HT-29 (cell line): ENCODE measurements at places on chromosomes 16 and 17. TPM values are rescaled to one million over a fixed set of nuclear protein-coding genes. Genes with fewer than 3 reads are reported as not detected.

DNA sequence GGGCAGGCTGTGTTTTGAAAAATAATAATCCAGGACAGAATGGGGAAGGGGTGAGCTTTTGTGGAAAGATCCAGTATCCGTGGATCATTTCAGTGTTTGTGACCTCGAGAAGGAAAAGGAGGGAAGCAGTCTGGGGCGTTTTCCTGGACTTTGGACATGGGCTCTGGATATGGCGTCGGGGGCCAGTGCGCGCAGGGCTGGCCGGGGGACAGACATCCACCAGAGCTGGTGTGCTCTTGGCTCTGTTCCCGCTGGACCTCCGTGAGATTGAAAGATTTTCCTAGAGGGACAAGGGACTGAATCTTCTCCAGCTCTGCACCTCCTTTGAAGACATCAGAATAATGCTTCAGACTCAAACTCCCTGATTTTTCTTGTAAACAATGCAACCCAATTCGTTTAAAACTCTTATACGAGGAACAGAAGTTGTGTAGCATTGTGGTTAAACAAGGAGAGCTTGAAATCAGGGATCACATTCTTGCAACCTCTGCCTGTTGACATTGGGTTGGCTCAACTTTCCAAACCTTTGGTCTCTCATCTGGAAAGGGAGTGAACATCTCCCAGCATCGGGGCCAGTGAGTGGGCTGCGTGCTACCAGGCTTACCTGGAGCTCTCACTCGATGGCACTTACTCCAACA, 75.9 kb downstream of the C16orf95 start:
- no peak for DNase-seq

- no peak for DNase-seq
Measured at GRCh38 chr17:78806451-78806850, 24.4 kb upstream of the CYTH1 start.

Gene GJD3
- total RNA-seq, result not detected in 2 replicates

DNA sequence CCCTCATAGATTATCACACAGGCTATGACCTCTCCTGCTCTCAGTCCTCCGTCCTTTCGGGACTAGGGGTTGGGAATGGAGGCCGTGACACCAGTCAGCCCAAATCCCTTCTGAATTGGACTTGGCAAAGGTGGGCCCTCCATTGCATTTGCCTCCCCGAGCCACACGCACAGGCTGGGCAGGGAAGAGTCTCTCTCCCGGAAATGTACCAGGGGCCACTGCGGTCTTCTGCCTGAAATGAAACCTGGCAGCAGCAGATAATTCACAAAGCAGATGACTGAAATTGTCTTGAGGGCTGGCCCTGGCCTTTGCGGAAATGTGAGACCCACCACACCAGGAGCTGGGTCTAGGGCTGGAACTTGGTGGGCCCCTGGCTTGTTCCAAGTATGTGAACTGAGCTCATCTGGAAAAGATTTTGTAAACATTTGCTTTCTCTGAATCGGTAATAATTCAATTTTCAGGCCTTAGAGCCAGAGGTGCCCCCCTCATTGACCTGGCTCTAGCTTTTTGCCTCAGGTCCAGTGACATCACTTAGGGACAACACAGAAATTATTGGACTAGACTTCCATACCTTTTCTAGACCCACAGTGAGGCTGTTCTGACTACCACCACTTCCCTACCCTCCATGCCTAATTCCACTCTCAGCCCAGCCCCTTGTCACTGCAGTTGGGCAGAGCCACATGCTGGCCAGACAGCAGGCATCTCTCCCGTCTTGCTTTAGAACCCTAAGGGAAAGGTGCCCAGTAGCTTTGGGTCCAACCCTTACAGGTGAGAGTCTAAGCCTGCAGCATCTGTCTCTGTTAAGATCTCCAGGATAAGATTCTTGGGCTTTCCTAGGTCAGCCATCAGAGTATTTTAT, 75.2 kb downstream of the CCDC182 start:
- DNase-seq, result no peak

GRCh38 chr16:14284371-14284770, 213.3 kb downstream of the MRTFB start:
- no peak for DNase-seq

DNA sequence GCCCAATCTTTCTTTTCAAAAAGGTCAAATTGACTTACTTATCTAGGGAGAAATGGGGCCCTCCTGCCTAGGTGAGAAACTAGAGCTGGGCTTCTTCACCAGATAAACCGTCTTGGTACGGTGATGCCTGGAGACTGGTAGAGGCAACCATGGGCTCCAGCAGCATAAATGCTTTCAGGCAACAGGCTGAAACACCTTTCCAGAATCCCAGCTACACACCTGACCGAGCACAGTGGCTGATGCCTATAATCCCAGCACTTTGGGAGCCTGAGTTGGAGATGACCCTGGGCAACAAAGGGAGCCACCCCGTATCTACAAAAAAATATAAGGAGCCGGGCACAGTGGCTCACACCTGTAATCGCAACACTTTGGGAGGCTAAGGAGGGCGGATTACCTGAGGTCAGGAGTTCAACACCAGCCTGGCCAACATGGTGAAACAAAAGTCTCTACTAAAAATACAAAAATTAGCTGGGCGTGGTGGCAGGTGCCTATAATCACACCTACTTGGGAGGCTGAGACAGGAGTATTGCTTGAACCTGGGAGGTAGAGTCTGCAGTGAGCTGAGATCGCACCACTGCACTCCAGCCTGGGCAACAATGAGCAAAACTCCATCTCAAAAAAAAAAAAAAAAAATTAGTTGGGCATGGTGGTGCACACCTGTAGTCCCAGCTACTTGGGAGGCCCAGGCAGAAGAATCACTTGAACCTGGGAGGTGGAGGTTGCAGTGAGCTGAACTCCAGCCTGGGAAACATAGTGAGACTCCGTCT, 8.0 kb downstream of the TRAF4 start:
- DNase-seq, result no peak

Gene SEZ6
- total RNA-seq, result 0.05 TPM in 1 of 2 replicates, not detected in the other

DNA sequence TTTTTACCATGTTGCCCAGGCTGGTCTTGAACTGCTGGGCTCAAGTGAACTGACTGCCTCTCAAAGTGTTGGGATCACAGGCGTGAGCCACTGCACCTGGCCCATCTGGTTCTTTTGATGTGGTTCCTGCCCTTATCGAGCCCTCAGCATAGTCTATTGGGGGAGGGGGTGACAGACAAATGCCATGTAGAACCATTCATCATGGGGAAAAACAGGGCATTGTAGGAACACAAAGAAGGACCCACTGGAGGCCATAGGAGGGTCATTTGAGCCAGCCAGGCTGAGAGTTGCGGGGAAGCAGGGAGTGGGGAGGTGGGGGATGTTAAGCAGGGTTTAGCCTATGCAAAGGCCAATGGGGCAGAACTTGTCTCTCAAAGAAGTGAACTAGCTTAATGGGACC, 11.9 kb downstream of the SEC14L5 start:
- DNase-seq, result no peak

Gene HSD11B2
- 18.3 and 23.2 TPM in 2 replicates for total RNA-seq

- no peak for DNase-seq
Measured at GRCh38 chr17:82118815-82119380, 20.9 kb upstream of the FASN start.

DNA sequence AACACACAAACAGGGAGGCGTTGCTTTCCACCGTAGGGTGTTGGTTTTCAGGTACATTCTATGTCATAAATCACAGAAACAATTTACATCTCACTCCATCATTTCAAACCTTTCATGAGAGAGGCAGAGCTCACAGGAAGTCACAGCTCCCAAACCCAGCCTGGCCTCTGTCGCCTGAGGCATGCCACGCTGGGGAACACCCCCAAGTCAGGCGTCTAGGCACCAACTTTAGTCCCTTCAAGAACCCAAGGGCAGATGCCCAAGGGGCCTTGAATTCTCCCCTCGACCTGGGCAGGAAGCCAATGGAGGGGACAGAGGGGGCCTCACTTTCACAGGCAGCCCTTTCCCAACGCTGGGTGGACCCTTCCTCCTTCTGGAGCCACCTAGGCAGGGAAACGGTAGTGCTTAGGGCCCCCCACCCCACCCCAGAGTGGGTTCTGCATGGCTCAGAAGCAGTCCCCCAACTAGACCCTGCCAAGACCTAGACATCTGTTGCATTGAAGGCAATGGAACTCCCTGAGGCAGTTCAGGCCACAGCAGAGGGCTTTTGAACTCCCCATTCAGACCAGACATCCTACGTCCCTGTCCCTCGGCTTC, 10.6 kb downstream of the TBX4 start:
- DNase-seq, result no peak

Gene TEX19
- 0.10 and 1.1 TPM in 2 replicates for total RNA-seq

Gene SLC38A8
- not detected in 2 replicates for total RNA-seq

- DNase-seq, result no peak
Measured at GRCh38 chr17:15453246-15453645, 14.2 kb downstream of the CDRT4 start.

Gene CDH5
- total RNA-seq, result 0.05 TPM in 1 of 2 replicates, not detected in the other

- no peak for DNase-seq
Measured at GRCh38 chr16:69179328-69180010, 7.5 kb upstream of the SNTB2 start.

DNA sequence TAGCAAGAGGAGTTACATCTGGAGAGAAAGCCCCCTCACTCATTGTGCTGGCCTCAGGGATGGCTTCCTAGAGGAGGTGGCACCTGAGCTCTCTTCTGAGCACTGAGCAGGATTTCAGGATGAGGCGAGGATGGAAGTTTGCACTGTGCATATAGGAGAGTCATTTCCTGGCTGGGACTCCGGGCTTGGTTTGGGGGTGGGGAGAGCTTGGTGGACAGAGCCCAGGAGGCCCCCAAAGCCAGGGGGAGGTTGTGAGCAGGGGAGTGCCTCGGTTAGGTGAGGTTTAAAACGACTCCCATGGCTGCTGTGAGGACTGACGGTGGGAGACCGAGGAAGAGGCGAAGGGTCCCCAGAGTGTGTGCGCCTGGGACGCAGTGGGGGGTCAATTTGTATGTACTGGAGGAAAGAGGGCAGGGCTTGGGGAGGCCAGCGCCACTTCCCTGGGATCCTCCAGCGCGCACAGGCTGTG, 1.2 kb downstream of the CAMKK1 start:
- DNase-seq, result no peak

Gene ABCC12
- total RNA-seq, result not detected in 2 replicates

DNA sequence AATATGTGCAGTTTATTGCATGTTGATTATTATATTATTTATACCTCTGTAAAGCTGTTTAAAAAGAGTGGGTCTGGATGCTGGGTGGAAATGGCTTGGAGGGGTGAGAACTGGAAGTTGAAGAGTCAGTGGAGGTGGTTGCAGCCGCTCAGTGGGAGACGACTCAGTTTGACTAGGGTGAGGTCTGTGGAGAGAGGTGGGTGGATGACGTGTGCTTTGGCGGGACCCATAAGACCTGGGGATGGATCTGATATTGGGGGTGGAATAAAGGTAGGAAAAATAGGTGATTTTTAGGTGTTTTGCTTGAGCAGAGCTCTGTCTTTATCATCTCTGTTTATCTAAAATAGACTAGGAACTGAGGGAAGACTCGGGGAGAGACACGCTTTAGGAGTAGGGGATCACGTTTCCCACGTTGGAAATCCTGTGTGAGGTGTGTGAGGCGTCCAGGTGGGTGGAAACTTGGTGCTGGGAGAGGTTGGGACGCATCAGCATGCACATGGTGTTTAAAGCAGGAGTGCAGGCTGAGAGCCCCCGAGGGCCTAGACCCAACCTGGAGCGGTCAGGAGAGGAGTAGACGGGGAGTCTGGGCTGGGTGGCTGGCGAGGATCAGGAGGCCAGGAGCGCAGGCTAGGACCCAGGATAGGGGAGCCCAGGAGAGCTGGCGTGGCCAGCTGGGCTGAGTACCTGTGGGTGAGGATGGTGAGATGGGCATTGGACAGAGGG, 17.2 kb downstream of the NT5M start:
- DNase-seq, result no peak

Gene LCMT1
- 24.1 and 26.0 TPM in 2 replicates for total RNA-seq

- no peak for DNase-seq
Measured at GRCh38 chr16:87680272-87680644, 78.0 kb downstream of the JPH3 start.

DNA sequence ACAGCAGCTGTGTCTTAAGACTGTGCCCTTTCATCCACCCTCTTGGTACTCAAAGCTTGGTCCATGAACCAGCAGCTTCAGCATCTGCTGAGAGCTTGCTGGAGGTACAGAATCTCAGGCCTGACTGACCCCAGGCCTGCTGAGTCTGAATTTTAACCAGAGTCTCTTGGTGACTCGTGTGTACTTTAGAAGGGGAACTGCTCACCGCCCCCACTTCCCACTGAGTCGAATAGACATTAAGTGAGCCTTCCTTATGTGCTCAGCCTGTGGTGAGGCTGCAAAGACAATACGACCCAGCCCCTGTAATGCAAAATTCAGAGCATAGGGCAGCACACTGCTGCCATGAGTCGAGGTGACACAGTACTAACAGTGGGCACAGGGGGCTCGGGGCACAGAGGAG, 662.8 kb downstream of the WWOX start:
- no peak for DNase-seq

Gene NEURL4
- 18.0 and 21.1 TPM in 2 replicates for total RNA-seq

DNA sequence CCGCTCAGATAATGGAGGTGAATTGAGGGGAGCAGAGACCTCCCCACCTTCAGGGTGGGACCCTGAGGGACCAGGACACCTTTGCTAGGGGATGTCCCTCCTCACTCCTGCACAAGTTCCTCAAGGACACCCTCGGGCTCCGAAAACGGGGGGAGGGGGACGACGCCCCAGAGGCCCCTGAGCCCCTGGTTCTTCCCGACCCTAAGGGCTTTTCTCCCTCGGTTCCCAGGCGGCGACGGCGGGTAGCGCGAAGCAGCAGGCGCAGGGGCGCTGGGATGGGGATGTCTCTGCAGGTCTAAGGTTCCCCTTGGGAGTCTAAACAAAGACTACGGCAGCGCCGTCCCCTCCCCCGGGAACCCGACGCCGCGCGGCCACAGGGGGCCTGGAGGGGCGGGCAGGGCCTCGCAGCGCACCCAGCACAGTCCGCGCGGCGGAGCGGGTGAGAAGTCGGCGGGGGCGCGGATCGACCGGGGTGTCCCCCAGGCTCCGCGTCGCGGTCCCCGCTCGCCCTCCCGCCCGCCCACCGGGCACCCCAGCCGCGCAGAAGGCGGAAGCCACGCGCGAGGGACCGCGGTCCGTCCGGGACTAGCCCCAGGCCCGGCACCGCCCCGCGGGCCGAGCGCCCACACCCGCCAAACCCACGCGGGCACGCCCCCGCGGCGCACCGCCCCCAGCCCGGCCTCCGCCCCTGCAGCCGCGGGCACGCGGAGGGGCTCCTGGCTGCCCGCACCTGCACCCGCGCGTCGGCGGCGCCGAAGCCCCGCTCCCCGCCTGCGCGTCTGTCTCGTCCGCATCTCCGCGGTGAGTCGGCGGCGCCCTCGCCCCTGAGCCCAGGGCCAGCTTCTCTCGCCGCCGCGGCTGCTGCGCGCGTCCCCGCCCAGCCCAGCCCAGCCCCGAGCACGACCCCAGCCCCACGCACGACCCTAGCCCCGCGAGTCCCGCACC, 36.7 kb upstream of the NDRG4 start:
- no peak for DNase-seq

DNA sequence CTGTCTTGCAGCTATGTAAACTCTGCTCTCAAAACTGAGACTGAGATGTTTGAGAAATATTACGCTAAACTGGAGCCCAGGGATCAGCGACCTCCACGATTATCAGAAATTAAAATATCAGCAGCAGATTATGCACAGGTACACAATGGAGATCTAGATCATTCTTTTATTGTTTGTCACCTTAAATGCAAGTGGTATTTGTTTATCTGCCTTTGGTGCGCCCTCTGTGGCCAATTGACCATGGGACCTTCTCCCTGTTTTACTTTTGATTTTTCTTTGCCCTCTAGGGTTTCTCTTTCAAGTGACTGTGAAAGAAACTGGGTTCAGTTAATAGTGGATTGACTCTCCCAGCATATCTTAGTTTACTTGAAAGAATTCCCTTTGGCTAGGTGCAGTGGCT, 42.1 kb downstream of the PRSS54 start:
- no peak for DNase-seq

GRCh38 chr16:2816751-2817339, at the start of gene PRSS21:
TSS of gene PRSS21 (plus strand) at chr16:2817237. CDS start at chr16:2817269, 32 bp downstream.
- DNase-seq, result no peak

- DNase-seq, result no peak
Measured at GRCh38 chr16:79752396-79752795, 151.9 kb upstream of the MAF start.

Gene CEP295NL
- 0.05 and 2.1 TPM in 2 replicates for total RNA-seq
